ENCODE measurements at places on chromosomes 3 and 15. TPM values are rescaled to one million over a fixed set of nuclear protein-coding genes. Genes with fewer than 3 reads are reported as not detected.

Gene NMNAT3
- 6.6 TPM for total RNA-seq

Gene AGTR1
- total RNA-seq = 17.3 TPM

DNA sequence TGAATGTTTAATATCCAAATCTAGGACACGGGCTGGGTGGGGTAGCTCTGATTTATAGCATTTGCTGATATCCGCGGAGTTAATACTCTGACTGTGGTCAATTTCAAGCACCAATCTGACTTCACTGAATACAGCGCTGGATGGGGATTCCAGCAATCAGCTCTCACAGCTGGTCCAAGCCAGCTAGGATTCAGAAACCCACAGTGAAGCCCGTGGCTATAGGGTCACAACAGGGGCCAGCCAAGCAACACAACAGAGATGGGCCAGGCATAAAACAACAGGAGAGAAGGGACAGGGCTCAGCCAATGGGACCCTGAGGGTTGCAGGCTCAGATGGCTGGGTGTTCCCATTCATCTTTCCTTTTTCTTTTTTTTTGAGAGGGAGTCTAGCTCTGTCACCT lies 5.4 kb upstream of the LMAN1L start:
- no peaks in the 10 kb centered on the region for H3K4me1 ChIP-seq
- H3K4me3 ChIP-seq = no peak overlapping the region
- DNase-seq = no peak
- H3K36me3 ChIP-seq = peaks cover 3% of the 10 kb centered on the region
- H3K27ac ChIP-seq = no peak overlapping the region
- H3K27me3 ChIP-seq = no peaks in the 10 kb centered on the region

DNA sequence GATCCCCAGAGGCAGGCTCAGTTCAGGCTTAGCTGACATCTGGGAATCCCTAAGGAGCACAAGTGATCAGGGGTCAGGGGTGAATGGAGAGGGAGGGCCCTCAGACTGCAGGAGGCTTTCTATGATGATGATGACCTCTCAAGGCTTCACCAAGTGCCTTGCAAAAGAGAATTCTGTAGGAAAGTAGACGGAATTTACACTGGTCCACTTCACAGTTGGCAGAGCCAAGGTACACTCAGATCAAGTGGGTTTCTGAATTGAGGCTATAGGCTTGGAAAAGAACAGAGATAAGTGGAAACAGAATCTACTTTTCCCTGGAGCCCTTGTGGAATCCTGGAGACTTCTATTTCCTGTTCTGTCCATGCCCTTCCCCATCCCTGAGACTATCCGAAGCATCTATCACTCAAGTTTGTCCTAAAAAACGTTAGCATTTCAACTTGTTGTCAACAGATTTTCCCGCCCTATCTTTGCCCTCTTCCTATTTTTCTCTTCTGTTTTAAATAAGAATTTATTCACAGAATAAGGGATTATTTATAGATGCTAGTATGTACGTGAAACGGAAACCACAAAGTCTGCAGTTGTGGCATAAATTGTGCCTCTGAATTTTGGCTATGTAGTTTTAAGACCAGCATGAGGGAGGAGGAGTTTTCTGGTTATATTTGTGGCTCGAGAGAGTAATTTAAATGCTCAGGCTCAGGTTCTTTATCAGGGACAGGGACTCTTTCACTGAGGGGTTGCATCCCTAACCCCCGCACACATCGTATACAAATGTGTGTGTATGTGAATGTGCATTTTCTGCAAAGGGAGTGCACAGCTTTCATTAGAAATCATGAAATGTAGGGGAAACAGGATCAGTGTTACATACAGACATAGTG lies 12.8 kb downstream of the GCSAM start:
- no peaks in the 10 kb centered on the region for H3K4me1 ChIP-seq
- no peaks in the 10 kb centered on the region for H3K36me3 ChIP-seq
- no peak overlapping the region for H3K27ac ChIP-seq
- DNase-seq = no peak
- no peaks in the 10 kb centered on the region for H3K27me3 ChIP-seq

DNA sequence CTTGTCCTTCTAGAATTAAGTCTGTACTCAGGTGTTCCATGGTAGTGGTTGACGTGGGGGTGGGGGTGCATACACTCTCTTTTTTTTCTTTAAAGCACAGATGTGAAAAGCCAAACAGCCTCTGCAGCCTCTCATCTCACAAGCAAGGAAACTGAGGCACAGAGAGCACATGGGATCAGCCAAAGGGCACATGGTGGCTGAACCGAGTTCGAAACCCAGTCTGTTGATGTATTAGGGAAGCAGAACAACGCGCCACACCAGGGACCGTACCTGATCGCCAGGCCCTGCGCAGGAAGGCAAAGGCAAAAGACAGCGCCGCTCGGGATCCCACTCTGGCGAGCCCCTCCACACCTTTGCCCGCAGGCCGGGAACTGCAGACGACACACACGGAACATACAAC lies 47.3 kb downstream of the HERC2 start:
- H3K4me1 ChIP-seq = no peaks in the 10 kb centered on the region
- no peak overlapping the region for H3K27ac ChIP-seq
- H3K27me3 ChIP-seq = no peaks in the 10 kb centered on the region
- H3K4me3 ChIP-seq = no peak overlapping the region
- no peaks in the 10 kb centered on the region for H3K36me3 ChIP-seq
- no peak for DNase-seq

- peaks cover 6% of the 10 kb centered on the region for H3K27me3 ChIP-seq
- H3K36me3 ChIP-seq = no peaks in the 10 kb centered on the region
- H3K27ac ChIP-seq = peak overlapping the region; percentile 83
These were observed 43.9 kb upstream of the POLG start for GRCh38 chr15:89378296-89379151.

DNA sequence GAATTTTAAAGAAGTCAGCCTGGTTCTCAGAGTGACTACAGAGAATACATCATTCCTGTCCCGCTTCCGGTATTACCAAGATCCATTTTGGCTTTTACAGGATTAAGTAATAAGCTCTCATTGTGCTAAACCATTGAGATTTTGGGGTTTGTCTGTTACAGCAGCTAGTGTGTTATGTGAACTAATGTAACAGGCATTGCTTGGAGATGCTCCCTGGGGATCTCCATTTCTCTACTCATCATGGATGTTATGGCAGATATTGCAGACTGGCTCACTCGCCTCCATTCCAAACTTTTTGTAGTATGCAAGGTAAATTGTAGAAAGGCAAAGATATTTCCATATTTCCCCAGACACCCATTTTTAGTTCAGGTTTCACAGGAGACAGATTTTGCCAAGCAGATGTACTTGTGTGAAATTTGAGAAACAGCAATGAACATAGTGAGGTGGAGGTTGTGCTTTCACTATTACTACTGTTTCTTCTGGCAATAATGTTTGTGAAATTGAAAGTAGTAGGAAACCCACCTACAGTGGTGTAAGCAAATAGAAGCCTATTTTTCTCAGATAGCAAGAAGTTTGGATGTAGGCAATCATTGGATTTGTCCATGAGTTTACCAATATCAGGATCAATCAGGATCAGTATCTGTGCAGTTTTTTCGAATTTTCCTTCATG lies 177.1 kb upstream of the GALNT15 start:
- DNase-seq = no peak
- H3K4me3 ChIP-seq = no peak overlapping the region
- no peaks in the 10 kb centered on the region for H3K36me3 ChIP-seq
- no peak overlapping the region for H3K27ac ChIP-seq

Gene BOC
- total RNA-seq = 48.8 TPM

GRCh38 chr3:56209982-56210751 lies 258.1 kb downstream of the ERC2 start:
- H3K4me1 ChIP-seq = no peaks in the 10 kb centered on the region
- H3K27ac ChIP-seq = no peak overlapping the region
- DNase-seq = no peak
- no peaks in the 10 kb centered on the region for H3K36me3 ChIP-seq
- H3K4me3 ChIP-seq = no peak overlapping the region
- no peaks in the 10 kb centered on the region for H3K27me3 ChIP-seq

Gene VIPR1
- 40.2 TPM for total RNA-seq

Gene PCOLCE2
- total RNA-seq = 36.0 TPM

- H3K27ac ChIP-seq = no peak overlapping the region
- H3K27me3 ChIP-seq = no peaks in the 10 kb centered on the region
- H3K4me3 ChIP-seq = no peak overlapping the region
- DNase-seq = no peak
- H3K36me3 ChIP-seq = no peaks in the 10 kb centered on the region
These were observed 605.9 kb downstream of the ROBO1 start for GRCh38 chr3:79161941-79162340.

DNA sequence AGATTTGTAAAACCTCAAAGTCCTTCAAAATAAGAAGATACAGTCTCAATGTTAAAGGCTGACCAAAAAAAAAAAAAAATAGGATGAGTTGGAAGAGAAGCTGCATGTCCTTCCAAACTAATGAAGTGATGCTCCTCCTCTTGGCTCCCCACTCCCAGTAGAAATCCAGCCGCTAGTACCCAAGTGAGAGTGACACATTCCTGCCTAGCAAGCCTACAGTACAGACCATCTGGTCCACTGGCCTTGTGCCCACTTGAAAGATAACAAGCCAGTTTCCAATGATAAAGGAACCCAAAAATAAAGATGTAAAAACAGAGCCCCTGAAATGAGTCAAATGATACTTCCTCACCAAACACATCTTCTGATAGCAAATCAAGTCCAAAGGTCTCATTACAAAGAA lies 258.7 kb upstream of the NSMCE3 start:
- no peaks in the 10 kb centered on the region for H3K36me3 ChIP-seq
- no peak for DNase-seq
- no peaks in the 10 kb centered on the region for H3K27me3 ChIP-seq
- H3K27ac ChIP-seq = no peak overlapping the region
- no peak overlapping the region for H3K4me3 ChIP-seq
- H3K4me1 ChIP-seq = no peaks in the 10 kb centered on the region

GRCh38 chr3:143302638-143303171 lies 183.1 kb downstream of the CHST2 start:
- no peak overlapping the region for H3K4me3 ChIP-seq
- no peak overlapping the region for H3K27ac ChIP-seq
- no peaks in the 10 kb centered on the region for H3K27me3 ChIP-seq
- H3K36me3 ChIP-seq = no peaks in the 10 kb centered on the region

DNA sequence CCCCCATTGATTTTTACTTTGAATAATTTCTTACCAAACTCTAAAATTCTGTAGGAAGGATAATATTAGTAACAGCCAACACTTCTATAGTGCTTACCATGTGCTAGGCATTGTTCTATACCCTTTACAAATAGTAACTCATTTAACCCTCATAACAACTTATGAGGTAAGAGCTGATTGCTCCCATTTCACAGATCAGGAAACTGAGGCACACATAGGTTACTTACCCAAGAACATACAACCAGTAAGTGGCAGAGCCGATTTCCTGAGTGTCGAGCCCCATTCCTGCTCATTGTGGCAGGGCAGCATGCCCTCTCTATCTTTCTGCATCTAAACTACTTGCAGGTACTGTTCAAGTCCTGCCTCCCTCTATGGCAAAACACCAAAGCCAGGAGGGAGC lies 9.0 kb downstream of the CCDC32 start:
- H3K4me1 ChIP-seq = no peaks in the 10 kb centered on the region
- DNase-seq = no peak
- no peak overlapping the region for H3K27ac ChIP-seq
- H3K36me3 ChIP-seq = no peaks in the 10 kb centered on the region
- H3K27me3 ChIP-seq = no peaks in the 10 kb centered on the region

DNA sequence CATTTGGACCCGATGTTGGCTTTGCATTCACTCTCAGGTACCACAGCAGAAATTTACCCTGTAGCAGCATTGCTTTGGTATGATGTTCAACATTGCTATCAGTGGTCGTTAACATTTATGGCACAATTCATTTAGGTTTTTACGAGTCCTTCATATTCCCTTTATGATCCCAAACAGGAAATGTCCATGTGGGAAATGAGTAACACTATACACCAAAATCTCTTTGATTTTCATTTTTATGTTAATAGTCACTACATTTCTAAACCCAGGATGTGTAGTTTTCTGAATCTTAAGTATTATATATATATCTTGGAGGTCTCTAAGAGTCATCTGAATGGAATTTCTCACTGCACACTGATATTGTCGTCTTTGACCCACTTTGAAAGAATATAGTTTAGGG lies 78.5 kb upstream of the RBMS3 start:
- H3K4me3 ChIP-seq = no peak overlapping the region
- H3K4me1 ChIP-seq = no peaks in the 10 kb centered on the region
- H3K36me3 ChIP-seq = no peaks in the 10 kb centered on the region

DNA sequence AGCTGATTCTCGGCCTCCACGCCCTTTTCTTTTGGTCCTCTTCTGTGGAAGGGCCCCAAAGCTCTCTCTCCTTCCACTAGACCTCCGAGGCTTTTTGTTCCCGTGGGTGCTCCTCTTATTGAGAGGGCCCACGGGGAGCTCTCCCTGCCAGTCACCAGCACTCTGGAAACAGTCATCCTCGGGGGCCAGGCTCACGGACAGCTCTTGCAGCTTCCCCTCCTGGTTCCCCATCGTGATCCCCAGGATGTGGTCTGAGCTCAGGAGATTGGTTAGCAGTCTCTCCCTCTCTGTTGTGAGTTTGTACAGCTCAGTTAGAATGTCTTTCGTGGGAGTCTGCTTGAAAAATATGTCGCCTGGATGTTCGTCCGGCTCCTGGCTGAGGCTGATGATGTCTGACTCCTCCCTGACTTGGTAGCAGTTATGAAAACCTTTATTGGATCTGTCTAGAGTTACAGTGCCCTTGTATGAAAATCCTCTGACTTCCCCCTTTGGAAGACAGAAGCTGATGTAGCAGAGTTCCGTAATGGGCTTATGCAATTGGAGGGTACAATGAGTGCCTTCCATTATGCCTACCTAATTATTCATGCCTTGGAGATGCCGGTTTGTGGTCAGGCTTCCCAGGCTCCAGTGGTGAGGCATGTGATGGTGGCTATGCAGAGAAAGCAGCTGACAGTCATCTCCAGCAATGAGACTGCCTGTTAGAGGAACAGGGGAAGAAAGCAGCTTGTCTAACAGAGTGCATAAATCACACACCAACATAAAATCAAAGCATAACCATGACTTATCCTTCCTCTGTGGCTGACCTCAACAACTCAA lies 40.0 kb downstream of the FMN1 start:
- no peaks in the 10 kb centered on the region for H3K4me1 ChIP-seq
- no peak for DNase-seq
- peak overlapping the region; percentile 33 for H3K4me3 ChIP-seq
- H3K36me3 ChIP-seq = no peaks in the 10 kb centered on the region
- H3K27ac ChIP-seq = no peak overlapping the region
- H3K27me3 ChIP-seq = no peaks in the 10 kb centered on the region

DNA sequence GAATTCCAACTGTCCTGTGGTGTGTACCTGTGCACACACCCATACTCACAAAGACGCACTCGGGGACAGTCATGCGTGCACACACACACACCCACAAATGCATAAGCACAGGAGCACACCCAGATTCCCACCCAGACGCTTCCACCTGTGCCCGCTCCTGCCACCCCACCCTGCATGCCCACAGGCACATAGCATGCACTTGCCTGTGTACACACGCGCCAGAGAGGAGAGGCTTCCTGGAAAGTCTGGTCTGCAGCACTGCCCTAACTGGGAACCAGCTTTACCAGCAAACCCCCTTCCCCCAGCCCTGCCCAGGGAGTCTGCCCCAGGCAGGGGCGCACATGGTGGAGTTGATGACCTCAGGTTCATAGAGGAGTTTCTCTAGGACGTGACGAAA lies 246.2 kb downstream of the UACA start:
- H3K27ac ChIP-seq = no peak overlapping the region
- H3K4me1 ChIP-seq = no peaks in the 10 kb centered on the region
- no peak overlapping the region for H3K4me3 ChIP-seq
- H3K36me3 ChIP-seq = no peaks in the 10 kb centered on the region
- no peaks in the 10 kb centered on the region for H3K27me3 ChIP-seq

Gene COL8A1
- total RNA-seq = 43.6 TPM

Gene TRPM1
- total RNA-seq = not detected

All from breast epithelium (tissue), 4 donors.